Fibroblast of skin of left biceps (primary cell): ENCODE measurements at places on chromosomes 2 and 18.
A peak's percentile ranks its signal among the peaks of the same experiment; 100 is the strongest.

GRCh38 chr18:67717800-67718199 lies 201.3 kb upstream of the DSEL start:
- no peak for DNase-seq

DNA sequence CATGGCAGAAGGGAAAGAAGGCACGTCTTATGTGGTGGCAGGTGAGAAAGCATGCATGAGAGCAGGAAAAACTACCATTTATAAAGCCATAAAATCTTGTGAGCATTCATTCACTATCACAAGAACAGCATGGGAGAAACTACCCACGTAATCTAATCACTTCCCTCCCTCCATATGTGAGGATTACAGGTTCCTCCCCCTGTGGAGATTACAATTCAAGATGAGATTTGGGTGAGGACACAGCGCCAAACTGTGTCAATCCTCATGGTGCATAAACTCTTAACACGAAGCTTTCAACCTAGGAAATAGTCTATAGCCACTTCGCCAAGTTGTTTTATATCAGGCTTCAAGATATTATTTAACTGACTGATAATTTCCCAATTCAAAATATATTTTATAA lies 595.5 kb downstream of the FBXO15 start:
- no peak for DNase-seq

GRCh38 chr2:43939695-43940256 lies 56.0 kb downstream of the LRPPRC start:
- no peak for DNase-seq

DNA sequence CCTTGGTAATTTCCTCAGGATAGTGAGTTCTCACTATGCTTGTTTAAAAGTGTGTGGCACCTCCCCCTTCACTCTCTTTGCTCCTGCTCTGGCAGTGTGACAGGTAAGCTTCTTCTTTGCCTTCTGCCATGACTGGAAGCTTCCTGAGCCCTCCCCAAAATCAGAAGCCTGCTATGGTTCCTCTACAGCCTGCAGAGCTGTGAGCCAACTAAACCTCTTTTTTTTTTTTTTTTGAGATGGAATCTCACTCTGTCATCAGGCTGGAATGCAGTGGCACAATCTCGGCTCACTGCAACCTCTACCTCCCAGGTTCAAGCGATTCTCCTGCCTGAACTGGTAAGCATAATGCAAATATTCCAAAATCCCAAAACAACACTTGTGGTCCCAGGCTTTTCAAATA lies 80.0 kb downstream of the SOWAHC start:
- no peak for DNase-seq

DNA sequence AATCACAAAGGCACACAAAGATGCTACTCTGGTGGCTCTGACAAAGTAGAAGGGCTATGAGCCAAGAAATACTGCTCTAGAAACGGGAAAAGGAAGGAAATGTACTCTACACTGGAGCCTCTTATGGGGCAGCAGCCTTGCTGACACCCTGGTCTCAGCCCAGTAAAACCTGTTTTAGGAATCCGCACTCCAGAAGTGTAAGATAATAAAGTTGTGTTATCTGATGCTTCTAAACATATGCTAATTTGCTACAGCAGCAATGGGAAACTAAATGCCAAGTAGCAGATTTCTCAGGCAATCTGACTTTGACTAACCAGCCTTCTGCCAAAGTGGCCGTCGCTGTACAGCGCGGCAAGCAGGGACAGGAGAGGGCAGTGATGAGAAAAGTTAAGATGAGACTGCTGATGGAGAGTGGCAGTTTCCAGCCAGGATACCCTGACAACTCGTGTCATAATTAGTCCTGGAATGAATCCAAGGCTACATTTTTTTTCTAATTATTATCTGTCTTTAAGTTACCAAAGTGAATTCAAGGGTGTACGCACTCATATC lies 99.0 kb downstream of the NETO1 start:
- no peak for DNase-seq

DNA sequence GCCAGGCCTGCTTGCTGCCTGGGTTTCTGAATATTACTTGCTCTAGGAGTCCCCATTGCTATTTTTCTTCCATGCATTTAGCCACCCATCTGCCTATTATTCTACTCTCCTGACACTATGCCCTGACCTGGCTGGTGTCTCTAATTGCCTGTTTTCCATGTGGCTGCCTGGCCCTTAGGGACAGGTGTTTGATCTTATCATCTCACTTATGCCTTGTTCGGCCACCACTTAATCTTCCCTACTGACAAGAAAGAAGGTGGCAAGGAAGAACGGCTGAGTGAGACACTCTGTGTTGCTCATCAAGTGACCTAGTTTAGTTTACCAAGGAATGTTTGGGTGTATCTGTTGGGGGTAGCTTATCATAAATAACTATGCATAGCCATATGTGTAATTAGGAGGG lies 50.4 kb upstream of the RAPH1 start:
- DNase-seq: no peak

GRCh38 chr2:168243061-168243460 lies 4.3 kb downstream of the STK39 start:
- no peak for DNase-seq

DNA sequence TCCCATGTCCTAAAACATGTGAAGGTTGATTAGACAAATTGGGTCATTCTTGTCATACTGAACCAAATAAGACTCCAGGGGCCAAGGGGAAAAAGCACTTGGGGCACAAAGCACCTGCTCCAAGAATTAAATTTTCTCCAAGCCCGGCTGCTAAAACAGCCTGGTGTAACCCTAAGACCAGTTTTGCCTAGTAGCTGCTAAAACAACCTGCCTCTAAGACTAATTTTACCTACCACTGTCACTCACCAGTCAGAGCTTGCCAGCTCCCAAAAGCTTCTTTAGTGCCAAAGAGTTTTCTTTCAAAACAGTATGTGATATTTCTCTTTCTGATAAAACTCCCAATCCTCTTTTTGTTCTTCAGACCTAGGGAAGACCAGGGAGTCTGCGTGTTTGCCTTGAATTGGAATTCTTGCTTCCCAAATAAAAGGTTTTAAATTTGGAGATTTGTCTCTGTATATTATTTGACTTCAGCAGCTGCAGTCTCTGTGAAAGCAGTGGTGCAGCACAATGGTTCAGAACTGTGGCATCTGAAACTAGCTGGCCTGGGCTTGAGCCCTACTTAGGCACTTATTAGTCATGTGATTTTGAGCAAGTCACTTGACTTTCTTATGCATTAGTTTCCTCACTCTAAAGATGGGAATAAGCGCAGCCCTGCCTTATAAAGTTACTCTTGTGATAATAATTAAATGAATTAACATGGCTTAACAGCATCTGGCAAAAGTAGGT lies 16.2 kb upstream of the APOB start:
- no peak for DNase-seq

GRCh38 chr2:146412625-146413024 lies 1432.2 kb upstream of the ACVR2A start:
- no peak for DNase-seq

DNA sequence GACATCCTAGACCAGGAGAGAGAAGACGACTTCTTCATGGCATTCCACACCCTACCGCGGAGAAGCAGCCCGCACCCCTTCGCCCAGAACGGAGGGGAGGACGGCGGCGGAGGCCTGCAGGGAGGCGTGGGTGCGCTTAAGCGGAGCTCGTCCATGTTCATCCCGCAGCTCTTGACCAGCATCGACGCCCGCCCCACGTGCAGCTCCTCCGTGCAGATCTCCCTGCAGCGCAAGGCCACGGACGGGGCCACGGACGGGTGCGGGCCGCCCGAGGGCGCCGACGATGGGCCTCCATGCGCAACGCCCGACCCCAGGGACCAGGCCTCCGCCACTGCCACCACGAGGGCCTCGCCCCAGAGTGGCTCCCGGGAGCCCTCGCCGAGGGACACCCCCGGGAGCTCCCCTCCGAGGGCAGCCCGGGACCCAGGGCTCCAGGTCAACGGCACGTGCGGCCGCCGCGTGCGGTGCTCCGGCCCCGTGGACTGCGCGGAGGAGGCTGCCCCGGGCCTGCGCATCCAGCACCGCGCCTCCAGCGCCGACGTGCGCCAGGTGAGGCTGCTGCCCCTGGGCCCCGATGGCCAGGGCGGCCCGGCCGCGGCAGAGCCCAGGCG lies 211.8 kb downstream of the NEDD4L start:
- no peak for DNase-seq

DNA sequence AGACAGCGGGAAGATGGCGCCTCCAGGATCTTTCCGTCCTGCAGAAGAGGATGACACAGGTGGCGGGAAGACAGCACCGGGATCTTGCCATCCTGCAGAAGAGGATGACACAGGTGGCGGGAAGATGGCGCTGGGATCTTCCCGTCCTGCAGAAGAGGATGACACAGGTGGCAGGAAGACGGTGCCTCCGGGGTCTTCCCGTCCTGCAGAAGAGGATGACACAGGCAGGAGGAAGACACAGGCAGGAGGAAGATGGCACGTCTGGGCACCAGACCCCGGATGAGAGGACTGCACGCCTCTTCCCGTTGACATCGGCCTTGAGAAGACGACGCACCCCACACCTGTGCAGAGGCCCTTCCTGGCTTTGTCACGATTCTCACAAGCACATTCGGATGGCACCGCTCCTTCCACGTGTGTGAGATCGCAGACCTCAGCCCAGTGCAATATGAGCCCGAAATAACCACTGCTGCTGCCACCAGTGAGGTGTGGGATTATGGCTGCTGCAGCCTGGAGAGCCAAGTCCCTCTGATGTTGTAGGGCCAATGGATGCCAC lies 79.4 kb upstream of the SNTG2 start:
- DNase-seq: no peak

GRCh38 chr2:86563650-86564061 lies 413 bp upstream of the CHMP3 start:
- no peak for DNase-seq

- no peak for DNase-seq
Measured at GRCh38 chr2:198973181-198973580, 484.6 kb downstream of the SATB2 start.

DNA sequence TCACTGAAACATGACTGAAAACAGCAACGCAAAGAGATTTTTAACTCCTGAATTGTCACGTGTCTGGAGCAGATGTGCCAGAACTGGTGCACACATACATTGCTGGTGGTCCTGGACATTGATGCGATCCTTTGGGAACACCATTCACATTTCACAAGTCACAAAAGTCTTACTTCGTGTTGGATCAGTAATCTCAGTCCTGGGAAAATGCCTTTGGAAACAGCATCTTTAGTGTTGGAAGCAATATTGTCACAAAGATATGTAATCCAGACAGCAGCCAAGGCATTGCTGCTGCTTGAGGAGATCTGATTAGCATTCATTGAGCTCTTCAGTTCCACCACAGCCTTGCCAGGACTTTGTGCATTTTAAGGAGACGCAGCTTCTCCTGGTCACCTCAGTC lies 126.2 kb upstream of the SH3BP4 start:
- DNase-seq: no peak

DNA sequence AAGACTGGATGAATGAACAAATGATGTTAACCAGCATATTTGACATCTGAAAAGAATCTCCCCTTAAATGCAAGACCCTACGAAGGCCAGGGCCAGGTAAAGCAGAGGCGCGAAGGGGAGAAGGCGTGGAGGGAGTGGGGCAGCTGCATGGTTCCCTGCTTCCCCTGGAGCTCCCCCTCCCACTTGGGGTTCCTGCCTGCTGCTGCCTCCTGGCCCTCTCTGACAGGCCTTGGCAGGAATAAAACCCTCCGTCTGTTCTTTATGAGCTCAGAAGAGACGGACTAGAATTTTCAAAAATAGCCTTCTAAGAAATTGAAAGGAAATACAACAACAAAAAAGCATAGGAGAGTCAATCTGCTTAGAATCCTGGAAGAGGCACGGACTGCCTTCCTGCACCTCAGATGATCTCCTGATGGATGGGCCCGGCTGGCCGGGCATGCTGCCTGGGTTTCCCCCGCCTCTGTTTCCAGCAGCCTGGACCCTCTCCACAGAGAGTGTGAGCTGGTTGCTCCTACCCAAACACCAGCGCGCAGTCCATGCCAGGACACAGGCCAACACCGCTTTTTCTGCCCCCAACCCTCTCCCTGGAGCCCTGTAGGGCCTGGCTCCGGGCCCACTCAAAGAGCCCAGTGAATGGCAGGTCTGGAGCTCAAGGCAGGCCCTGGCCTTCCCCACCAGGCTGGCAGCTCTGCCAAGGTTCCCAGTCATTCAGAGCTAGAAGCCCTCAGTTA lies 23.9 kb downstream of the CFAP65 start:
- no peak for DNase-seq

GRCh38 chr2:217223222-217223930 lies 363.5 kb upstream of the TNP1 start:
- peak; percentile 83 for DNase-seq

- DNase-seq: no peak
Measured at GRCh38 chr2:3319745-3320566, 57.7 kb downstream of the EIPR1 start.

DNA sequence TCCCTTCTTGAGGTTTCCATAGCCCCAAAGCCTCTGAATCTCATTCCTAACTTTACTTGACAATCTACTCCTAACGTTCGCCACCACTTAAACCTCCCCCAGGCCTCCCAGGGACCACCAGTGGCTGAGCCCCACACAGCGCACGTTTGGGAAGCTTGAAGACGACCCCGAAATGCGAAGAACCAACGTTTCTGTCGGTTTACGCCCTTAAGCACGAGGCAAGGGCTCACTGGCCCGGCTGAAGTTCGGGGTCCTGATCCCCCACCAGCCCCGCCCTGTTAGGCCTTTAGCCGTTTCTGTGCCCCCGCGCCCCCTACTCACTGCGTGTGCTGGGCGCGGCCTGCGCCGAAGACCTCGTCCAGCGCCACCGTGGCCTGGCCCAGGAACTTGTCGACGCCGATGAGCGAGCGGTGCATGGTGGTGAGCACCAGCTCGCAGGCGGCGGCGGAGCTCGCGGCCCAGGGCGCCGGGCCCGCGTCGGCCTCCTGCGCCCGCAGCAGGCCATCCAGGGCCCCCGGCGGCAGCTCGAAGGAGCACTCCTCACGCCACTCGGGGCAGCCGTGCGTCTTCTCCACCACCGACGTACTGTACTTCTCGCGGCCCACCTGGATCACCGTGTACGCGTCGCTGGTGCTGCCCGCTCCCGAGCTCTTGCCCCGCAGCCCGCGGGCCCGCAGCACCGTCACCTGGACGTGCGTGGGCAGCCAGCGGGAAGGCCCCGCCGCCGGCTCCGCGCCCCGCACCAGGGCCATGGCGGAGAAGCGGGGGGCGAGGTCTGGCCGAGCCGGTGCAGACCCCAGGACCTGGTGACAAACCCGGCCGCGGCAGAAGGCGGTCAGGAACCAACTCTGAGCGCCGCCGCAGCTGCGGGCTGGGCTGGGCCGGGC lies 479 bp downstream of the RAB11FIP5 start:
- no peak for DNase-seq

DNA sequence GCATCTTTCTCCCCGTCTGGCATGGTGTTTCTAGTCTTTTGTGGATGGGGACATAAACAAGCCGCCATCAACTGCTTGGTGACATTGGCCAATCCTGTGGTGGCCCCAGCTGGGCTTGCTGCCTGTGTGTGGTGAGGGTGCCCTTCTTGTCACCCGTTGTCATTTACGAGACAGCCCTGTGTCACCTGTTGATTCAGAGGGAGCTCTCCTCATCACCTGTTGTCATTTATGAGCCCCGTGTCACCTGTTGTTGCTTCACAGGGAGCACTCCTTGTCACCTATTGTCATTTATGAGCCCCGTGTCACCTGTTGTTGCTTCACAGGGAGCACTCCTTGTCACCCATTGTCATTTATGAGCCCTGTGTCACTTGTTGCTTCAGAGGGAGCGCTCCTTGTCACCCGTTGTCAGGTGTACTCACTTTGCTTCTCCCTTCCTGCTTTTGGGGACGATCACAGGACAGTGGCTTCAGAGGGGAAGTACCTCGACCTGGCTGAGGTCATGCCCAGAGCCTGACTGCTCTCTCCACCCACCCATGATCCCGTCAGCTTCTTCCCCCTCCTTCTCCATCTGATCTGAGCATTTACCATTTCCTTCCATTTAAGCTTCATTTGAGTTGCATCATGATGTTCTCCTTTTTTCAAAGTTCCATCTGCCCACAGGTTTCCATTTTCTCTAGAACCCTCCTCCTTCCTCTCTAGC lies 29.1 kb downstream of the HPCAL1 start:
- DNase-seq: no peak

- peak; percentile 9 for DNase-seq
Measured at GRCh38 chr2:64914735-64915509, 74.3 kb upstream of the SLC1A4 start.
